ENCODE measurements at places on chromosomes 7 and 10. TPM values are rescaled to one million over a fixed set of nuclear protein-coding genes. Genes with fewer than 3 reads are reported as not detected.

- peaks cover 3% of the 10 kb centered on the region for H3K4me1 ChIP-seq
- H3K27ac ChIP-seq = no peak overlapping the region
- no peak for DNase-seq
- no peaks in the 10 kb centered on the region for H3K27me3 ChIP-seq
- no peaks in the 10 kb centered on the region for H3K36me3 ChIP-seq
Measured at GRCh38 chr10:105837951-105838350, 1196.9 kb downstream of the SORCS3 start.

- no peaks in the 10 kb centered on the region for H3K4me1 ChIP-seq
- H3K36me3 ChIP-seq = no peaks in the 10 kb centered on the region
- no peaks in the 10 kb centered on the region for H3K27me3 ChIP-seq
Measured at GRCh38 chr10:121041906-121042305, 190.7 kb downstream of the WDR11 start.

- no peak overlapping the region for H3K27ac ChIP-seq
- peaks cover 23% of the 10 kb centered on the region for H3K4me1 ChIP-seq
- H3K4me3 ChIP-seq = no peak overlapping the region
- H3K27me3 ChIP-seq = no peaks in the 10 kb centered on the region
- DNase-seq = no peak
Measured at GRCh38 chr7:132250480-132251326, 325.6 kb downstream of the PLXNA4 start.

- no peak overlapping the region for H3K27ac ChIP-seq
- DNase-seq = no peak
- no peaks in the 10 kb centered on the region for H3K36me3 ChIP-seq
Measured at GRCh38 chr7:81638198-81638597, 131.6 kb downstream of the HGF start.

DNA sequence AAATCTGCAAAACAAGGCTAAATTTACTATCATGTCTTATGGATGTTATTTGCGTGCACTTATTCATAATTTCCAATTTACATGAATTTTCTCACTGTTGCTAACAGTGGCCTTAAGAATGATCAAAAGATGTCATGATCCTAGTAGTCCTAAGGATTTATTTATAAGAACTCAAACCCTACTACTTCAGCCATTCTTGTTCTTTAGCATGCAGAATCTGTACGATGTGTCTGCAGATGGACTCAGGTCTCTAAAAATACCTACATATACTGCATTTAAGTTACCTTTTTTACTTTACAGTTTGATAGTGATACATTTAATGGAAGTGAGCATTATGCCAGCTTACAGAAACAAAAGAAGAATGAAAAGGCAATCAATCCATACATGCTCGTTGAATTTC, 91.2 kb downstream of the ZNF277 start:
- no peaks in the 10 kb centered on the region for H3K27me3 ChIP-seq
- no peak overlapping the region for H3K27ac ChIP-seq
- peaks cover 6% of the 10 kb centered on the region for H3K4me1 ChIP-seq
- peaks cover 34% of the 10 kb centered on the region for H3K36me3 ChIP-seq

DNA sequence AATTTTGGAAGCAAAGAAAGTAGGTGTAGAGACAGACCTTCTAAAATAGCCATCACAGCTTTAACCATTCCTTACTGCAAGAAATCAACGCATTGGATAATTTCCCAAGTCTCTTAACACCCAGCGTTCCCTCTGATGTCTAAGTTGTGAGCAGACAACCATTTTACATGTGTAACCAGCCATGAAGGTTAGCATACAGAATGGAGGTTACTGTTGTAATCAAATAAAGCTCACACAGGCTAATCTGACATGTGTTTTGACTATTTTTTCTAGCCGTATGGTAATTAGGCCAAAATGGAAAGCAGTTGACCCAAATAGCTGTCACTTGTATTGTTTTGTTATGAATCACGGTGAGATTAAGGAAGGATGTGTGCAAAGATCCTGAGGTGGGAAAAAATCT, 336.4 kb downstream of the RNLS start:
- H3K27ac ChIP-seq = no peak overlapping the region
- no peaks in the 10 kb centered on the region for H3K36me3 ChIP-seq
- H3K4me1 ChIP-seq = peaks cover 12% of the 10 kb centered on the region
- no peak overlapping the region for H3K4me3 ChIP-seq

- no peak overlapping the region for H3K27ac ChIP-seq
- peak; percentile 64 for DNase-seq
- no peaks in the 10 kb centered on the region for H3K4me1 ChIP-seq
- H3K4me3 ChIP-seq = no peak overlapping the region
- H3K36me3 ChIP-seq = no peaks in the 10 kb centered on the region
- H3K27me3 ChIP-seq = no peaks in the 10 kb centered on the region
Measured at GRCh38 chr10:72056932-72057751, 31.2 kb downstream of the SPOCK2 start.

DNA sequence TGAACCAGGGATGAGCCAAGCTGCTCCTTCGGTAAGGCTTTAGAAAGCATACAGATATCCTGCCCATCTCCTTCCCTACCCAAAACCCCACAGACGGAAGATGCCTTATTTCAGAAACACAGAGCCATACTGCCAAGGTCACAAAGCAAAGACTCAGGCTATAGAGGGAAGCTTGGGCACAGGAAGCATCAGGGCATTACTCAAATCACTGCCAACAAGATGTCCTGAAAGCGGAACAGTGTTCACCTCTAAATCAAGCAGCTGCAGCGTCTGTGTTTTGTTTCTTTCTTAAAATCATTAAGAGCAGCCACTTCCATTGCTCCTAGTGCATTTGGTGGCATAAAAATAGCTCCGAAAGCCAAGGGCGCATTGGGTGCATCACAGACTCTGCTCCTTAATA, 307.3 kb downstream of the SORCS1 start:
- H3K27me3 ChIP-seq = no peaks in the 10 kb centered on the region
- no peaks in the 10 kb centered on the region for H3K36me3 ChIP-seq
- H3K27ac ChIP-seq = no peak overlapping the region
- H3K4me1 ChIP-seq = no peaks in the 10 kb centered on the region
- H3K4me3 ChIP-seq = no peak overlapping the region
- no peak for DNase-seq

DNA sequence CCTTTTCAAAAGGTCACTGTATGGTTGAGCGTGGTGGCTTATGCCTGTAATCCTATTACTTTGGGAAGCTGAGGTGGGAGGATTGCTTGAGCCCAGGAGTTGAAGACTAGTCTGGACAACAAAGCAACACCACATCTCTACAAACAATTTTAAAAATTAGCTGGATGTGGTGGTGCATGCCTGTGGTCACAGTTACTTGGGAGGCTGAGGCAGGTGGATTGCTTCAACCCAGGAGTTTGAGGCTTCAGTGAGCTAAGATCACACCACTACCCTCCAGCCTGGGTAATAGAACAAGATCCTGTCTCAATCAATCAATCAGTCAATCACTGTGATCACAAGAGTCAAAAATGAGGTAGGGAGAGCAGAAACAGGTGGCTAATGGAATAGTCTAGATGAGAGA, 97.0 kb downstream of the SUGCT start:
- H3K36me3 ChIP-seq = no peaks in the 10 kb centered on the region
- H3K27me3 ChIP-seq = no peaks in the 10 kb centered on the region
- H3K27ac ChIP-seq = no peak overlapping the region
- no peaks in the 10 kb centered on the region for H3K4me1 ChIP-seq
- H3K4me3 ChIP-seq = no peak overlapping the region

DNA sequence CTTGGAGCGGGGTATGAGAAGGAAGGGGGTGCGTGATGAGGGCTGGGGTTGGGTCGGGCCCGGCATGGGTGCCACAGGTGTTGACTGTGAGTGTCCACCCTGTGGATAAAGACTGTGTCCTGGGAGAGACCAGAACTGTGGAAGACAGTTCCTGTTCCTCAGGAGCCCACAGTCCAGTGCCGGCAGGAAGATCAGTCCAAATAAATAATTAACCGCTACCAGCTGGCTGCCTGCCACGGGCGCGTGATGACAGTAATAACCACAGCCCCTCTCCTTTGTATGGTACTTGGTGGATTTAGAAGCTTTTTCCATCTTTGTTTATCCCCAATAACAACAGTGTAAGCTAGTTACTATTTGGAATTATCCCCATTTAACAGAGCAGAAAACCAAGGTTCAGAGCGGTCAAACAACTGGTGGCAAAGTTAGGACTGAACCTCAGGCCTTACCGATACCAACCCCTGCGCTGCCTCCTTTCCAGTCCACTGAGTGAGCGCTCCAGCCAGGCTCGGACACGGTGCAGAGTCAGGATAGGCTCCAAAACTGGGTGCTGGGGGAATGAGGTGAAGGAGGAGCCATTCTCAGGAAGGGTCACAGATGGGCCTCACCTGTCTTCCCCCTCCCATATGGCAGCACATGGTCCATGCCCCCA, 5.1 kb downstream of the ZMIZ1 start:
- H3K27ac ChIP-seq = peak overlapping the region; percentile 13
- H3K4me1 ChIP-seq = peaks cover 54% of the 10 kb centered on the region
- no peak for DNase-seq
- H3K27me3 ChIP-seq = peaks cover 29% of the 10 kb centered on the region
- H3K36me3 ChIP-seq = no peaks in the 10 kb centered on the region
- no peak overlapping the region for H3K4me3 ChIP-seq

DNA sequence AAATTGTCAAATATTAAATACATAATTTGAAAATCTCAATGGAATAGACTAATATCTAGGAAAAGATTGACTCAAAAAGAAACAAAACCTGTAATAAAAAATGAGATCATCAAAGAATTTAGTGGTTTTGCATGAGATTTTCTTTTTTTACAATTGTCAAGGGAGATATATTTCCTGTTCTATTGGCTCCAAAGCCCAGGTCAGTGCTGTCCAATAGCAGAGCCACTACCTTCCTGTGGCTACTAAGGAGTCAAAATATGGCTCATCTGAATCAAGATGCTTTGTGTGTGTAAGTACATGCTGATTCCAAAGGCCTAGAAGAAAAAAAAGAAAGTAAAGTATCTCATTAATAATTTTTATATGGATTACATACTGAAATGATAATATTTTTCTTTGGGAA, 191.9 kb downstream of the C7orf25 start:
- DNase-seq = no peak
- H3K27ac ChIP-seq = no peak overlapping the region
- no peaks in the 10 kb centered on the region for H3K27me3 ChIP-seq
- H3K4me1 ChIP-seq = no peaks in the 10 kb centered on the region
- H3K36me3 ChIP-seq = no peaks in the 10 kb centered on the region

DNA sequence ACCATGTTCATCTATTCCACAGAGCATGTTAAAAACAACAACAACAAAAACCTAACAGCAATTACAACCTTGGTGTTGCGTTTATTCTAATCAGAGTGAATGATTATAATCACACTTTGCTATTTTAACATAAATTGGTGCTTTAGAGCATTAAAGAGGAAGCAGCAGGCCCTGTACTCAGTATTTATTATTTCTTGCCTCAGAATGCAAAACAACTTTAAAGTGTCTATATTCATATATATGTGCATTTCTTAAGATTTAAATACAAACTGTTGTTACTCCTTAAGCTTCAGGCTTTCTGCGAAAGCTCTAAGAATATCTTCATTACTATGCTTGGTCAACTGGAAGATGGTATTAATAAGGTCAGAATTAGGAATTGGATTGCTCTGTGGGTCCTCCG, 21.5 kb downstream of the ARL5B start:
- H3K36me3 ChIP-seq = peaks cover 23% of the 10 kb centered on the region
- no peaks in the 10 kb centered on the region for H3K27me3 ChIP-seq
- no peak for DNase-seq
- H3K27ac ChIP-seq = no peak overlapping the region
- H3K4me1 ChIP-seq = no peaks in the 10 kb centered on the region

- no peak overlapping the region for H3K27ac ChIP-seq
- no peaks in the 10 kb centered on the region for H3K36me3 ChIP-seq
- H3K4me1 ChIP-seq = no peaks in the 10 kb centered on the region
- H3K4me3 ChIP-seq = no peak overlapping the region
Measured at GRCh38 chr7:82258181-82258580, 185.4 kb downstream of the CACNA2D1 start.

- no peaks in the 10 kb centered on the region for H3K27me3 ChIP-seq
- H3K4me1 ChIP-seq = no peaks in the 10 kb centered on the region
- H3K4me3 ChIP-seq = no peak overlapping the region
- no peaks in the 10 kb centered on the region for H3K36me3 ChIP-seq
- DNase-seq = no peak
Measured at GRCh38 chr10:91313-91712, 42.2 kb upstream of the TUBB8 start.

DNA sequence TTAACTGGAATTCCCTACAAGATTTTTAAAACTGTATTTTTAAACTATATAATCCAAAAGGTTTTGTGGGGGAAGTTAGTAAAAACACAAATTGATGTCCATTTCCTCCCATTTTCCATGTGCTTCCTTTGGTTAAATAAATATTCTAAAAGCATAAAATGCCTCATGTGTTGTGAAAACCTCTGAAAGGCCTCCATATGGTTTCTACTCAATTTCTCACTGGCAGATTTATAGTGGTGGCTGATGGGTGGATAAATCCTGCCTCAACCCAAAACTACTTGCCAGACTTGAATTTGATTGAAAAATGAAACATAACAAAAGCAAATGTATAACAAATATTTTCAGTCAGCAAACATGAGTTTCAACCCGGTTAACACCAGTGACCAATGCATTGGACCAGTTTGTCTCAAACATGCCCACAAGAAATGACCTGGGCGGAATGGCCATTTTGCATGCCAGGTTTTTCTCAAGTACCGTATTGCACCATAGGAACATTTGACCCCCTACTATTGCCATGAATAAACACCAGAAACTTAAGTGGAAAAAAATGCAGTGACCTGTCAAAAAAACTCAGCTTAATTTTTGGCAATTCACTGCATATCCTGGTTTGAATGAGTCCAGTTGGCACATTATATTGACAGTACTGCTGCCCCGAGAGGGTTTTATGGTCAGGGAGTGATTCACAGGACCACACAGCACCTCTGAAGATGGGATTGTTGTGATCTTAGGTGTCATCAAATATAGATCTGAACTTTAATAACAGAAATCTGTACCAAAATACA, 454.6 kb upstream of the ANKRD30A start:
- DNase-seq = no peak
- H3K27me3 ChIP-seq = no peaks in the 10 kb centered on the region
- no peak overlapping the region for H3K27ac ChIP-seq
- H3K4me1 ChIP-seq = no peaks in the 10 kb centered on the region

DNA sequence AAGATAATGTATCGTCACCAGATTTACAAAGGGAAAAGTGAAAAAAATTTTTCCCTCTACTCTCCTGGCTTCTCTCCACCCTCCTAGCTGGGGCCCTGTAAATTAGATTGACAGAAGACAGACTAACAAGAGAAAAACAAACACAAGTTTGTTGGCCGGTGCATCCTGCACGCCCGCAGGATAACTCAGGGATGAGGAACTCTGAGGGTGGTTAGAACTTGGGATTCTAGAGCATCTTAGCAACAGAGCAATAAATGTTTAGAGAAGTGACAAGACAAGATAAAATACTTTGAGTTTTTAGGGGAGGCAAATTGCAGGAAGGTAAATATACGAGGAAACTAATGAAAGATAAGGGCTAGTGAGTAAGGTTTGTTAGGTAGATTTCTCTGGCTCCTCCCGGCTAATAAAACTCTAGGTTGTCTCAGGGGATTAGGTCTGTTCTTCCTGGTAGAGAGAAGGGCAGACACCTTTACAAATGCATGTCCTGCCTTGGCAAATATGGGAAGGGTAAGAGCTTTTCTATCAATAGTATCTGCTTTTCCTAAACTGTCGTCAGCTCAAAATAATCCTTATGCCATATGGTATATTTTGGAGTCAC, 4.3 kb upstream of the UCN3 start:
- no peak overlapping the region for H3K27ac ChIP-seq
- no peak overlapping the region for H3K4me3 ChIP-seq
- peaks cover 19% of the 10 kb centered on the region for H3K27me3 ChIP-seq

The GHRHR gene
- total RNA-seq = not detected

The PLEKHS1 gene
- not detected for total RNA-seq

The LGI1 gene
- total RNA-seq = not detected

The FAM25G gene
- not detected for total RNA-seq

The FRG2B gene
- total RNA-seq = not detected

The COG5 gene
- 36.9 TPM for total RNA-seq

The OR6B1 gene
- not detected for total RNA-seq

The TWIST1 gene
- total RNA-seq = not detected

The HOXA4 gene
- total RNA-seq = 4.6 TPM

The ACSM6 gene
- not detected for total RNA-seq

The KIAA1217 gene
- 14.8 TPM for total RNA-seq

All from spleen (tissue), 13 donors.